ENCODE measurements at places on chromosomes 1 and 21.

GRCh38 chr1:18948913-18949685 is 7.4 kb downstream of the IFFO2 start:
- DNase-seq = no peak

DNA sequence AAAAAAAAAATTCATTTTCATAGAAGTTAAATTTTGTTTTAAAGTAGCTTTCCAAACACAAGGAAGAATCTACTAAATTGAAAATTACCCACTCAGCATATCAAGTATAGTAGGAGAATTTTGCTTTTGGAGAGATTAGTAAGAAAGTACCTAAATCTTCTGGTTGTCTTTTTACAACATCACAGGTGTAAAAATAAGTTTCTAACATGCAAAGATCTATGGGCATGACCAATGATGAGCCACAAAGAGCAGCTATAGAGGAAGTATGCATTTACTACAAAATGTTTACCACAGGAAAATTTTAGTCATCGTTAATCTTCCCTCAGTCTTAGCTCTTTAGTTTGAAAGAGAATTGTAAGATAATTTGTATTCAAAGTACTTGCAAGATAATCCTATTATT is 28.1 kb downstream of the ANGPTL3 start:
- no peak for DNase-seq

DNA sequence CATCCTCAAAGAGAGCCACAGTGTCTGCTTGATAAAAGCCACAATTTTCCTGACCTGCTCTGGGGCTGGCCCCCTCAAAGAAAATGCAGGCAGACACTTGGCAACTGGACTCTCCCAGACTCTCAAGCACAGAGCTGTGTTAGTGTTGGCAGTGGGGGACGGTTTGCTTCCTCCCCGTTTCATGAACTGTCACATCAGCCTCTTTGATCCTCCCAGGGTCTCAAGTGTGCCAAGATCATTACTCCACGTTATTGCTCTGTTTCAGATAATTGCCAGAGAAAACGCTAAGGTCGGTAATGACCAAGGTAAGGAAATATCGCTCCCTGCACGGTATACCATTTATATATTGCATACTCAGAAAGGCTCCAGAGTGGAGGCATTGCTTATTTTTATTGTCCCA is 138.8 kb downstream of the NTMT2 start:
- no peak for DNase-seq

DNA sequence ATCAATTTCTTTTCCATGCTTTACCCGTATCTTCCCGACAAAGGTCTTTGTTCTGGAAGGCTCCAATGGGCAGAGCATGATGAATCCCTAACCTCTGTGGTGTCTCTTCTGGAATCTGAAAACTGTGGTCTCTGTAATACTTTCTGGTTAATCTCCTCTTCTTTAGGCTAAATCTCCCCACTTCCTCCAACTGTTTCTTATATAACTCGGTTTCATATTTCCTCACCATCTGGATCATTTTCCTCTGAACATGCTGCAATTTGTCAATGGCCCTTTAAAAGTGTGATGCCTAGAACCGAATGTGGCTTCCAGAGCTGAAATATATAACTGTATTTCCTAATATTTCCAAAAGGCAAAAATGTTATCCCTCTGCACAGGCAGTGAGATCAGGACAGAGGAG is 66.1 kb downstream of the ALG14 start:
- DNase-seq = no peak

DNA sequence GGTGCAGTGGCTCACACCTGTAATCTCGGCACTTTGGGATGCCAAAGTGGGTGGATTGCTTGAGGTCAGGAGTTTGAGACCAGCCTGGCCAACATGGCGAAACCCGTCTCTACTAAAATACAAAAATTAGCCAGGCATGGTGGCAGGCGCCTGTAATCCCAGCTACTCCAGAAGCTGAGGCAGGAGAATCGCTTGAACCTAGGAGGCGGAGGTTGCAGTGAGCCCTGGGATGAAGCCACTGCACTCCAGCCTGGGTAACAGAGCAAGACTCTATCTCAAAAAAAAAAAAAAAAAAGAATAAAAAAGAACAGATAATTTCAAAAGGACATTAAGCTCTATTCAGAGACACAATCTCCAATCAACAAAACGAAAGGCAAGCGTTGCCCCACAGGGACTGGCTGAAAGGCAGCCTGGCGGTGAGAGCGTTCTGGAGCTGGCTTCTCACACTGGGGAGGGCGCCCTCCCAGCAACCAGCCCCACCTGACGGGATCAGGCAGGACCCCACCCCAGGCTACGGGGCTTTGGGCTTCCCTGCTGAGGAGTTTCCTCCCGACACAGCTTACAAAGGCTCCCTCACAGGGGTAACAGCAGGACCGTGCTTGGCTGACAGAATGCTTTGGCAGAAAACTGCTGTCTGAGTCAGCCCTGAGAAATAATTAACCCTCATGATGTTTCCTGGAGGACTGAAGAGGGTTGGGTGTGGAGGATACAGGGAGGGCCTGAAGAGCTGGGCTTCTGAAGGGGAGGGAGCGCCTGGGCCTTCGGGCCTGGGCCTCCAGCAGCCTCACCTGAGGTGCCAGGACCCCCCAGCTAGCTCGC is 31.1 kb upstream of the SRP9 start:
- peak; percentile 64 for DNase-seq

DNA sequence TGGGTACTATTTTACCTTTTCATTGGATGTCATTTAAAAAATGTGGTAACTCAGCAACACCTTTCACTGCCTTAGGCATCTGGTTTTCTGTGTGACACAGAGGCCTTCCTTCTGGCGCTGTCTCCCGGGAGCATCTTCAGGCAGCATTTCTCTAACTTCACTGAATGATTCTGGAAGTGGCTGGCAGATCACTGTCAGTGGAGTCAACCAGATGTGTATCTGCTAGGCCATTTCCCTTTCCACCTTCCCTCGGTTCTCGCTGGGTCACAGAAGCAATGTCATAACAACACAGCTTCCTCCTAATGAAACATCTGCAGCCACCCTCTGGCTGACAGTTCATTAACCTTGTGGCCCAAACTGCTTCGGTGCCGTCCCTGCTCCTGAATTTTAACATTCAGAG is 137.8 kb downstream of the KIF26B start:
- no peak for DNase-seq

GRCh38 chr1:57879700-57880099 is 455.8 kb upstream of the DAB1 start:
- DNase-seq = no peak

DNA sequence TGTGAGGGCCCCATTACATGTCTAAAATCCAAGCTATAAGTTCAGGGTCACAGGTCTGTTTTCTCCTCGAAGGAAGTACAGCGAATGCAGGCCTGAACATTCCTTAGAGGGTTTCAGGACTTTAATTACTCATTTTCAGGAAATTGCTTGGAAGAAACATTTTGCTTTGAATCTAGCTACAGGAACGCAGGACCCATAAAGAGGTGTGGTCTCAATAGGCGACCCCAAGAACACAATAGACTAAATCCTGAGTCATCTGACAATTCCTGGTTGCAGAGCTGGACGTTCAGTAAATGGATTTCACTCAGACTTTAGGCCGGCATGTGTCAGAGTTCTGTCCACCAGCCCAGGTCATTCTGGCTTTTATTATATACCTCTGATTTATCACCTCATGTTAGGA is 1.0 kb upstream of the ERG start:
- no peak for DNase-seq

- no peak for DNase-seq
Measured at GRCh38 chr1:179952186-179952585, 2.4 kb upstream of the CEP350 start.

- no peak for DNase-seq
Measured at GRCh38 chr1:113226148-113226547, 153.2 kb downstream of the LRIG2 start.

- DNase-seq = no peak
Measured at GRCh38 chr1:224565611-224566406, 50.3 kb upstream of the CNIH3 start.

GRCh38 chr1:27149084-27149761 is 5.7 kb downstream of the SLC9A1 start:
- DNase-seq = no peak

- no peak for DNase-seq
Measured at GRCh38 chr1:42937141-42937696, 21.4 kb downstream of the SLC2A1 start.

- no peak for DNase-seq
Measured at GRCh38 chr1:116971965-116972673, 29.4 kb upstream of the CD101 start.

DNA sequence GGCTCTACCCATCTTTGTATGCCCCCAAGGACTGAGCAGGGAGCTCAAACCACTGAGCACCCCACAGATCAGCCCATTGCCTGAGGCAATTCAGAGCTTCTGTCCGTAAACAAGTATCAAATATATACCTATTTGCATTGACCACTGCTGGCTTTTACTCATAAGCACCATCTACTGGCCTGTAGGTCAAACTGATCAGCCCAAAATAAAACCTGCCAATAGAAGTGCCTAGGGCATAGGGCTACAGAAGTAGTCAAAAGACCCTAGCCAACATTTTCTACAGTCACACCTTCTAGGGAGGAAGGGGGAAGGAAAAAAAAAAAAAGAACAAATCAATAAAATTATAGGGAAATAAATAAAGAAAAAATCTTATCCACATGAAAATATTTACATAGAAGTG is 5.3 kb upstream of the LCE3D start:
- DNase-seq = no peak

DNA sequence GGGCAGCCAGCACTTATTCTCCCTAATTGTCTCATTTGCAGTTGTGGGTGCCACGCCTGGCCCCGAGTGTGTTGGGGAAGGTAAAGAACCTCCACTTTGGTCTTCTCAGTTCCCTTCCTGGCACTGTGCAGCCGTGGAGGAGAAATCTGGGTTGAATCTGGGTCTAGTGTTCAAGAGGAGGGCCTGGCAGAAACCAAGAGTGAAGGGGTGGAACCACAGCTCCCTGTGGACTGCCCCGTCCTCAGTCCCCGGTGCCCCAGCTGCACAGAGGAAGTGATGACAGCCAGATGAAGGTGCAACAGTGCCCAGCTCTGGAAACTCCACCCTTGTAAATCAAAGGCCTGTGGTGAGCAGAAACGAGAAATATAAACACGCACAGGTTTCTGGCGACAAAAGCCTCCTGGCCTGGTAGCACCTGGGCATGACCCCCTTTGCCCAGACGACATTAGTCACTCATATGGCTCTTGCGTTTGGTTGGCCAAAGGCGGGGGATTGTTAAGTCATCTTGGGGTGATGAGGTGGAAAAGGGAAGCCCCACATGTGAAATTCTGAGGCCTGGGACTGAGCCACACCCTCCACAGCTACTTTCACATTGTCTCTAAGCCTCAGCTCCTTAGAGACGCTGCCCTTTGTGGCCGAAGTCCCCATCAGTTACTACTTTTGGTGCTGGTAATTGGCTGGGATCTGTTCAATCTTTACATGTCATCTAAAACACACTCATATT is 4.2 kb upstream of the ECE1 start:
- DNase-seq = no peak

DNA sequence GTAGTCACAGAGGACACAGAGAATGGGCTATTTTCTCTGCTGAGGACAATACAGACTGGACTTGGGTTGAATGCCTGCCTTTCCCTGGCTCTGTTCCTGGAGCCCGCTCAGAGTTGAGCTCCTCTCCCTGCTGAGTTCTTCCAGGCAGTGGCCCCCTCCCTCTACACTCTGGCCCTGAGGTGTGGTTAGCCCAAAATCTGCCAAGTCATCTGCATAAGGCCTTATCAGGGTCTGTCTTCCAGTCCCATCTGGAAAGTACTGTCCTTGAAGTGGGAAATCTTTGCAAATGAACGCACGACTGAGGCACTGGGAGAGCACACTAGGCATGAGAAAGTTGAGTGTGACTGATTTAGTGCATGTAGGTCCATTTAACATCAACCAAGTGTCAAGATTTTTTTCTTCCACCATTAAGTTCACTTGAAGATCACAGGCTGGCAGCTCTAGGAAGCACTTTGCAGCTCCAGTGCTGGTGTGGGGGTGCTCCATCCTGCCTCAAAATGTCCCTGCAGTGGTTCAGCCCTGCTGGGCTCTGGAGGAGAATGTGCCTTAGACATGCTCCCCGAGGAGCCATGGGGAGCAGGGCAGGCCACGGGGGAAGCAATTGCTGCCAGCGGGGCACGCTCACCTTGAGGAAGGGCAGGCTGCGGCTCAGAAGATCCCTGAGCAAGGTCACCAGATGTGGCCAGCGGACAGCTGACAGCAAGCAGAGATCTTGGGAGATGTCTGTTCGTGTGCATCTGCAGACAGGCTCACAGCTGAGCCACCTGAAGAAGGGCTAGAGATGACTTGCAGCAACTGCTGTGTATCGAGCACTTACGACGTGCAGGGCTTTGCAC is 41.5 kb downstream of the IER5 start:
- no peak for DNase-seq

- DNase-seq = no peak
Measured at GRCh38 chr1:248627971-248628844, 6.7 kb downstream of the OR2T11 start.

- DNase-seq = no peak
Measured at GRCh38 chr21:39196310-39196709, 13.1 kb upstream of the PSMG1 start.

- DNase-seq = no peak
Measured at GRCh38 chr1:228005511-228006033, 1.2 kb upstream of the WNT3A start.

GRCh38 chr1:22915816-22916470 is 56.7 kb downstream of the LACTBL1 start:
- no peak for DNase-seq

DNA sequence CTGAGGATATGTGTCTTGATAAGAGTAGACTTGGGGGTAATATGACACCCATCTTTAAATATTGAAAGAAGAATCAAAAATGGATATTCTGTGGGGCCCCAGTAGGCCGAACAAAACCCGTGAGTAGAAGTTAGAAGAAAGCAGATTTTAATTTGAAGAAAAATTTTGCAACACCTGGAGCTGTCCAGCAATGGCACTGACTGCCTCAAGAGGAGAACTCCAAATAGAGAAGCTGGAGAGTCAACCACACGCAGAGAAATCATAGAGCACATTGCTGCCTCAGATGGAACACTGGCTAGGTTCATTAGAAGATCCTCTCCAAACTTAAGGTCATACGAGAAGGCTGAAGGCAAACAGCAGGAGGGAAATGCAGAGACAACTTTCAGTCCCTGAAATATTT is 6.8 kb downstream of the NHLH1 start:
- no peak for DNase-seq

DNA sequence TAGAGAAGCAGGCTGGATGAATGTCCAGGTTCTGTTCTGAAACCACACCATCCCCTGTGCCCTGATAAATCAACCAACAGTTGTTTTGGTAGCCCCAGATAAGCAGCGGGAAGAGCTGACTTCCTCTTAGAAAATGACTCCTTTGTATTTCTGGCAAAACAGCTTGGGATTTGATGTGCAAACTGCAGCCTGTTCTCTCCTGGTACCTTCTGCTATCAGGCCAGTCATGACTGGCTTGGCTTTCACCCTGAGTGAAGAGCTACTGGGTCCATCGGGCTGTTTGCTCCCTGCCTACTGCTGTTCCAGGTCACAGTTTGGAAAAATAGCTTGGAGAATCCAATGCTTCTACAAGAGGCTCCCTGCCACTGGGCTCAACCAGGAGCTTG is 116.8 kb downstream of the DTL start:
- DNase-seq = no peak
